ENCODE measurements at places on chromosomes 11 and 22.
A peak's percentile ranks its signal among the peaks of the same experiment; 100 is the strongest.

- DNase-seq: no peak
These were observed 335.1 kb upstream of the C11orf87 start for GRCh38 chr11:109086931-109087330.

DNA sequence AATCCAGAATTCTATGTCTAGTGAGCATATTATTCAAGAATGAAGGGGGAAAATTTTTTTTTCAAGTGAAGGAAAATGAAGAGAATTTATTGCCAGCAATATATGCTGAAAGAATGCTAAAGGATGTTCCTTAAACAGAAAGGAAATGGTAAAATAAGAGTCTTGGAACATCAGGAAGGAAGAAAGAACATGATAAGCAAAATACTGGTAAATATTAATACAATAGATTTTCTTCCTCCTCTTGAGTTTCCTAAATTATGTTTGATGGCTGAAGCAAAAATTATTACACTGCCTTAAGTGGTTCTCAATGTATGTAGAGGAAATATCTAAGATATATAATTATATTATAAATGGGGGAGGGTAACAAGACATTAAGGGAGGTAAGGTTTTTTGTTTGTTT, 9.6 kb upstream of the CLDN5 start:
- no peak for DNase-seq

GRCh38 chr22:37328017-37328416, 45.7 kb downstream of the CYTH4 start:
- no peak for DNase-seq

DNA sequence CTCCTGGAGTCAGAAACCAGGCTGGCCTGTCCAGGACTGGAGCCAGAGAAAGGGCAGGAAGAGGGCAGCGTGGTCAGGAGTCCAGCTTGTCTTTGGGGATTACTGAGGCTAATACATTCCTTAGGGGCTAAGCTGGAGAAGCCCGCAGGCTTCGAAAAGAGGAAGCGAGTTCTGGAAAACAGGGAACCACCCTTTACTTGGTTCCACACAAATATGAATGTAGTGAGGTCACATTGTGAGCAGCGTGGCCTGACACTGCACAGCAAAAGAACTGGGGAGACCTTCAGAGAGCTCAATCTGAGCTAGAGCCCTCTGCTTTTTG, 132.3 kb downstream of the CEP164 start:
- DNase-seq: no peak

GRCh38 chr11:47177229-47177845, 658 bp upstream of the ARFGAP2 start:
- peak; percentile 66 for DNase-seq

Measured in T-helper 1 cell (primary cell).